T-cell (primary cell): ENCODE measurements at places on chromosomes 12 and 14.

DNA sequence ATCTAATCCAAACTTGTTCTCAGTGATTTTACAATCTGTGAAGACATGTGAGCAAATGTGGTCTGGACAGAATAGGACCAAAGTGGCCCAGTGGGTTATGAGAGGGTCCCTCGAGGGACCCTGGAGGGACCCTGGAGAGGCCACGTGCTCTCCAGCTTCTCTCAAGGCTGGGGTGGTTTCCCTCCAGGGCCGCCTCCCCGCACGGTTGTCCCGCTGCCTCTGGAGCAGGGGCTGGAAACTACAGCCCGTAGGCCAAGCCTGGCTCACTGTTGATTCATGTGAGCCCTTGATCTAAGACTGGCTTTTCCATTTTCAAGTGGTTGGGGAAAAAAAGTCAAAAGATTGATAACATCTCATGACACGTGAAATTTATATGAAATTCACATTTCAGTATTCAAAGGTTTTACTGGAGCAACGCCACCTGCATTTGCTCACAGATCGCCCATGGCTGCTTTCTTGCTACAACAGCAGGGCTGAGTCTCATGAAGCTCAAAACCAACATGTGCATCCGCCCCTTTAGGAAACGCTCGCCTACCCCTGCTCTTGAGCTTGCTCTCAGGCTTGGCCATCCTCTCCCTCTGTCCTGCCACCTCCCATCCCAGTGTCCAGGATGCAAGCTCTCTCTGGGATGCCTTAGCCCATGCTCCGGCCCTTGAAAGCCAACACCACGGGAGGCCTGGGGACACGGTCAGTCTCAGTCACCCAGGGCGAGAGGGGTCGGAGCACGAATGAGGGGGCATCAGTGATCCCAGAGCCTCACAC lies 12.1 kb upstream of the LRTM2 start:
- DNase-seq: no peak
- no peak overlapping the region for H3K4me3 ChIP-seq
- peak overlapping the region; percentile 31 for H3K27ac ChIP-seq
- no peaks in the 10 kb centered on the region for H3K36me3 ChIP-seq

DNA sequence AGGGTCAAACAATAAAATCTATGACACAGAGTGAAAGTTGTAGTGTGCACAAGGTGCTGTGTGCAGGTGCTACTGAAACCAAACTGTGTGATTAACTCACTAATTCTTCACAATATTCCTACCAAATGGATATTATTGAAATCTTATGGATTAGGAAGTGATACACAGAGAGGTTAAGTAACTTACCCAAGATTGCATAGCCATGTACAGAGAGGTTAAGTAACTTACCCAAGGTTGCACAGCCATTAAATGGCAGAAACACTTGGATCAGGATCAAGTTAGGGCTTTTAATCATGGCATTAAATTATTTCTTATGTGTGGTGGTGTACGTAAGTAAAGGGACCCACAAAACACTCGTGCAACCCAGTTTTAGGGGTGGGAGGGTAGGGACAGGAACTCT lies 771.4 kb downstream of the AACS start:
- H3K4me3 ChIP-seq: no peak overlapping the region
- H3K27ac ChIP-seq: no peak overlapping the region
- DNase-seq: no peak
- no peaks in the 10 kb centered on the region for H3K4me1 ChIP-seq
- H3K27me3 ChIP-seq: no peaks in the 10 kb centered on the region

DNA sequence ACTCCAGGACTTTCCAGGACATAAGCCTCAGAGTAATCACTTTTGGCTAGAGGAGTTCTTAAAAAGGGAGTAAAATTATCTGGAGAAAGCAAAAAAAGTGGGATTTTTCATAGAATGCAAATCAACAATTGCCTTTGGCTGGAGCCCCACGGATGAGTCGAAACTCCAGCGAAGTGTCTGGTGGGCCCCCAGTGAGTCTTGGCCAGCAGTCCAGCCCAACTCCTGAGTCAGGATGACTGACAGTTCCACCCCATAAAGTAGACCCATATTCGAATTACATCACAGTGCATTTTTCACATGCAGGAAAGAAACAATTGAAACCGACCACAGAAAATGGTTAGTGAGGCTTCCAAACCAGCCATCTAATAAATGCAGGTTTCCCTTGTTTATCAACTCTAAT lies 265.7 kb downstream of the BCL11B start:
- H3K27ac ChIP-seq: no peak overlapping the region
- peaks cover 5% of the 10 kb centered on the region for H3K27me3 ChIP-seq
- H3K36me3 ChIP-seq: no peaks in the 10 kb centered on the region
- no peak for DNase-seq
- H3K4me3 ChIP-seq: no peak overlapping the region

GRCh38 chr12:50053583-50053982 lies 3.8 kb upstream of the ASIC1 start:
- H3K36me3 ChIP-seq: no peaks in the 10 kb centered on the region
- no peak overlapping the region for H3K4me3 ChIP-seq

DNA sequence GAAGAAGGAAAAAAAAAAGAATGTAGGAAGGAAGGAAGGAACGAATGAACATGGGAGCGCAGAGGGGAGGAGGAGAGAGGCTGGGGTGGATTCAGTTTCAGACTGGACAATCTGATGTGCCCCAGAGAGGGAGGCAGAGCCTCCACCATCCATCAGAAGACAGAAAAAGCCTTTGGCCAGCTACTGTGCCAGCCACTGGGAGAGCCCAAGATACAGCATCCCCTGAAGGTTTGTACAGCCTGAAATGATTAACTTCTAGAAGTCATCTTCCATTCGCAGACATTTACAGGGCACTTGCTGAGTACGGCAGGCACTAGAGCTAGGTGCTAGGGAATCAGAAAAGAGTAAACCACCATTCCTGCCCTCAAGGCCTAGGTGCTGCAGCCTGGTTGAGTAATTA lies 9.0 kb downstream of the PLEKHG6 start:
- peaks cover 11% of the 10 kb centered on the region for H3K4me1 ChIP-seq
- H3K27ac ChIP-seq: no peak overlapping the region
- peaks cover 18% of the 10 kb centered on the region for H3K27me3 ChIP-seq
- no peak for DNase-seq
- no peak overlapping the region for H3K4me3 ChIP-seq
- no peaks in the 10 kb centered on the region for H3K36me3 ChIP-seq
